ENCODE measurements at places on chromosomes 2 and 18.

DNA sequence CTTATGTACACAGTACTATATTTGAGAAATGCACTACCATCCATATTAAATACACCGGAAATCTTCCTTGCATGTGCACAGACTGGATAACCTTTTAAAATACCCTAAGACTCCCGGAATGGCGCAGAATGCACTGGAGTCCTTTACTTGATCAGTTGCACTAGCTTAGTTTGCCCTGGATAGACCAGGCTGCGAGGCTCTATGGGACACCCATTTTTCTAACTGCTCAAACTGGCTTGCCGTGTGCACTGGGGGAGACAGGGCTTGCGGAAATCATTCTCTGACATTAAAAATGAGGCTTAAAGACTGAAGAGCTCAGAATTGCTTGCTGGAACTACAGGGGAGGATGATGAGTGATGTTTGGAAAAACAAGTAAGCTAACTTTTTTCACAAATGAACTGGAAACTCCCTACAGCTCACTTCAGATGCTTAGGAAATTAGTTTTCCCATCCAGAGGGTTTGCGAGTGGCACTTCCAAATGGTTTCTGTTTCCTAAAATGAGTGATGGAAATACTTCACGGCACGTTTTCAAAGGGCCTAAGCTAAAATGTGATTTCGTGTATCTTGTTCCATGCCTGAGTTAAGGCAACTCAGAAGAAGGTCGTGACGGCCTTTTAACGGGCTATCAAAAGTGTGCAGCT, 2.7 kb downstream of the NCK2 start:
- no peak for DNase-seq

- no peak for DNase-seq
These were observed 100.1 kb downstream of the SLC25A12 start for GRCh38 chr2:171793691-171794678.

DNA sequence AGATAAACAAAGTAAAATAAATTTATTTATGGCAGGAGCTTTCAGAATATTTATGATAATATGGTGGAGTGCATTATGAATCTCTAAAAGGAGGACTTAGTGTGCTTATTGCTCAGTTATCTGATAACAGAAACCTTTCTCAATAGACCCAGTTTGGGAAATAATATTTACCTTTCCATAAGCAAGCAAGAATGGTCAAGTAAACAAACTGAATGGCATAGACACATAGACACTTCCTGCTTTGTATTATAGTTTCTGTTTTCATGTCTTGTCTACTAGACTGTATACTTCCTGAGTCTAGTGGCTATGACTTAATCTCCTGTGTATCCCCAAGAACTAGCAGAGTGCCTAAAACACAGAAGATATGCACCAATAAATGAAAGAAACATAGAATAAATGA, 87.8 kb downstream of the UPP2 start:
- DNase-seq: no peak

- DNase-seq: no peak
These were observed 1097.2 kb upstream of the CNTNAP5 start for GRCh38 chr2:122927710-122928557.

- DNase-seq: no peak
These were observed 23.5 kb upstream of the TMEM178A start for GRCh38 chr2:39642051-39642718.

GRCh38 chr2:184598316-184599053, at the start of gene ZNF804A:
ZNF804A (plus strand) TSS chr2:184598529; CDS start chr2:184598960, 431 bp downstream.
- DNase-seq: no peak

GRCh38 chr18:47724186-47724975, 206.1 kb downstream of the SMAD2 start:
- DNase-seq: no peak

DNA sequence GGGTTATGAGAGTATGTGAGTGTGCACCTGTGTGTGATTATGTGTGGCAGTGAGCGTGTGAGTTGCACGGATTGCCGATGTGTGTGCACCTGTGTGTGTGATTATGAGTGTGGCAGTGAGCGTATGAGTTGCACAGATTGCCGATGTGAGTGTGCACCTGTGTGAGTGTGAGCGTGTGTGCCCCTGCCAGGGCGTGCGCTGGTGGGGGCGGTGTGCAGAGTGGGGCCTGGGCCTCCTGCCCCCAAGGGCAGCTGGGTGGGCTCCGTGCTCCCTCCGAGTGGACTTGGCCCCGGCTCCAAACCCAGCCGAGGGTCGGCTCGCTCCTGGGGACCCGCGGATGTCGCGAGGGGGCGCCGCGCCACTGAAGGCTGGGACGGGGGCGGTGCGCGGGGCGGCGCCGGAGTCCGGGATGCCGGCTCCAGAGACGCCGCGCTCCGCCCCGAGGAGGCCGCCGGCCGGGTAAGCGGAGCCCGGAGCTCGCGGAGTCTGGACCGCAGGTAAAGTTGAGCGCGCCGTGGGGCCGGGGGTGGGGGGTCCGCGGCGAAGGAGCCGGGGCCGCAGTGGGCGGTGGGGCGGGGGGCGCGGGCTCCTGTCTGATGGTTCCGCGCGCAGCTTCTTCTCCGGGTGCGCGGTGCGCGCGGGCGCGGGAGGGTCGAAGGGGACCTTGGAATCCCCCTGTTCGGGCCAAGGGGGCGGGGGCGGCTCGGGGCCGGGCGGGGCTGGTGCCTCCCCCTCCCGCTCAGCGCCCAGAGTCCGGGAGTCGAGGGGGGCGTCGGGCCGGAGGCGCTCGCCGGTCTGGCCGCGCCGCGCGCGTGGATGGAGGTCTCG, at the start of gene KCNG2:
Gene KCNG2 (plus strand): TSS at position 421 of the 828 bp plus-strand sequence. CDS start 65,730 bp downstream, outside the sequence.
- DNase-seq: no peak

DNA sequence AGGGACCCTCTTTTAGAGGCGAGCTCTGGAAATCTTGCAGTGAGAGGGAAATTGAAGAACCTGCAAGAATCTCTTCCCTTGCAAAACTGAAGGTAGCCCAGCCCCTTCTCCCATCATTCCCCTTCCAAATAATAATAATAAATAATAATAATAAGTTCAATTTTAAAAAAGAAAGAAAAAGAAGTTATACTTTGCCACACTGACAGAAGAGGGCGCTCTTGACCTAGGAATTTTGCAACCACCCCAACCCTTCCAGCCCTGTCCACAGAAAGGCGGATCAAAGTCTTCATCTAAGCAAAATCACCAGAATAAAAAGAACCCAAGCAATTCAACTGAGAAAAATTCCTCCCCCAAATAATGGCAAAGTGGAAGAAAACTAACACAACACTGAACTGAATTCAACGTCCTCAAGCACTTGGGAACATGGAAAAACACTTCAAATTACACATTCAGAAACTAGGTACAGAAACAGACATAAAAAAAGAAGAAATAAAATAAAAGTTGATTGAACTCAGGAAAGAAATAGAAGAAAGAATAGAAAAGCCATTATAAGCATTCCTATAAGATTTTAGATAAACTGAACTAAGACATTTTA, 98.9 kb upstream of the GLS start:
- peak; percentile 3 for DNase-seq

DNA sequence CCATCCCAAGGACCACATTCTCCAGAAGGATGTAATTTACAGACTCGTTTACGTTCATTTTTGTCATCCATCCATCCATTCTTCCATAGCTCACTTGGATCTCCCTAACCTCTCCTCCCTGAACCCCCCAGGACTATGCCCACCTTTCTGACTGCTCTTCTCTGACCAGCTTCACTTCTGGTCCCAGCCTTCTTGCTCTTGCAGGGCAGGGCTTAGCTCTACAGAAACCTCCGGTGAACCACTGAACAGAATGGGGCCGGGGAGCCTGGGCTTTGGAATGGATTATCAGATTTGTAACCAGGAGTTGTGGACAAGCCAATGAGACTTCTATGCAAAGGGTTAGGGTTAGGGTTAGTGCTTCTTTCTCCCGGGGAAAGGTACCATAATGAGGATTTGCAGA, 95.0 kb downstream of the TGFA start:
- no peak for DNase-seq

GRCh38 chr18:5457462-5457957, 86.3 kb downstream of the EPB41L3 start:
- no peak for DNase-seq

DNA sequence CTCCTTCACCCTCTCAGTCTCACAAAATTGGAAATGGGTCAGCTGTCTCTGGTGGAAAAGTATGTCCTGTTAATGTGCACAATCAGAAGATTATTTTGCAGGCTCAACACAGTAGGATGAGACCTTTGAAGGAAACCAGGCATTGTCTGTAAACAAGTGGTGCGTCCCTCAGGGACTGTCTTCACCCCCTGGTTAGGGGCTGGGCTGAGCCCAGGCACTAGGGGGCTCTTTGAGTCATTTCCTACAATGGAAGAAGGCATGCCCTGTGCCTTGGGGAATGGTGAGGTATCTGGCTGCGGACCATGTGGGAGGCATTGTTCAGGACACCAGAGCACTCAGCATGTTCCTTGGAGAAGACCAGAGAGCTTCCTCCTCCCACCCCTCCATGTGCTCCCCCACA, 26.8 kb downstream of the PKDCC start:
- DNase-seq: no peak

- no peak for DNase-seq
These were observed 47.4 kb downstream of the CACNB4 start for GRCh38 chr2:152051436-152051835.

DNA sequence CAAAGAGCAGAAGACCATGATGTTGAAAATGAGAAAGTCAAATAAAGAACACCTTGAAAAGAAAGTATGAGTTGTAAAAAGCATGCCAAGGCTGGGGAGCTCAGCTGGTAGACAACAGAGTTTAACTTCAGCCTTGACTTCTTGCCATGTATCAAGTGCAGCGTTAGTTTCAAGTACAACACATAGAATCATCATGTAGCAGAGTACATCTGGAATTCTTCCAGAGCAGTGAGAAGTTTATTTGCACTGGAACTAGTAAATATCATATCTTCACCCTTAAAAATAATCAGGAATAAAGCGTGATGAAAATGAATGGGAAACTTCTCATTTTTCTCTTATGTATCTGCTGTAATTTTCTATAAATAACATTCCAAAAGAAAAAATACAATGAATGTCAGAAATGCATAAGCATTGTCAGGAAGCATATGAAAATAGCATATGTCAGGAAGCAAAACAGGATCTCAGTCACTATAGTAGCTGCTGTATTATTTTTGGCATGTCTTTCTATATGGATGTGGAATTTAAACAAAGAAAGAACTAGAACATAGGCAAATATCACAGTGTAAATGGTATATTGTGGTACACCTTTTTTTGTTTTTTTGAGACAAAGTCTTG, 10.1 kb upstream of the SULT1C4 start:
- no peak for DNase-seq

DNA sequence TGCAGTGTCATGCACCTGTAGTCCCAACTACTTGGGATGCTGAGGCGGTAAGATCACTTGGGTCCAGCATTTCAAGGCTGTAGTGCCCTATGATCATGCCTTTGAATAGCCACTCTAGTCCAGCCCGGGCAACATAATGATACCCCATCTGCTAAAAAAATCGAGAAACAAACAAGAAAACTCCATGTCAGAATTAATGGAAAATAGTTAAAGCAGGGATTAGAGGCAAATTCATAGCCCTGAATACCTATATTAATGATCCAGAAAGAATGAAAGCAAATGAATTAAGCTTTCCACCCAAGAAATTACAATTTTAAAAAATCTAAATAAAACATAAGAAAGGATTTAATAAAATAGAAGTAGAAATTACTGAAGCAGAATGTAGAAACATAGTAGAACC, 143.0 kb downstream of the MYO3B start:
- DNase-seq: no peak

DNA sequence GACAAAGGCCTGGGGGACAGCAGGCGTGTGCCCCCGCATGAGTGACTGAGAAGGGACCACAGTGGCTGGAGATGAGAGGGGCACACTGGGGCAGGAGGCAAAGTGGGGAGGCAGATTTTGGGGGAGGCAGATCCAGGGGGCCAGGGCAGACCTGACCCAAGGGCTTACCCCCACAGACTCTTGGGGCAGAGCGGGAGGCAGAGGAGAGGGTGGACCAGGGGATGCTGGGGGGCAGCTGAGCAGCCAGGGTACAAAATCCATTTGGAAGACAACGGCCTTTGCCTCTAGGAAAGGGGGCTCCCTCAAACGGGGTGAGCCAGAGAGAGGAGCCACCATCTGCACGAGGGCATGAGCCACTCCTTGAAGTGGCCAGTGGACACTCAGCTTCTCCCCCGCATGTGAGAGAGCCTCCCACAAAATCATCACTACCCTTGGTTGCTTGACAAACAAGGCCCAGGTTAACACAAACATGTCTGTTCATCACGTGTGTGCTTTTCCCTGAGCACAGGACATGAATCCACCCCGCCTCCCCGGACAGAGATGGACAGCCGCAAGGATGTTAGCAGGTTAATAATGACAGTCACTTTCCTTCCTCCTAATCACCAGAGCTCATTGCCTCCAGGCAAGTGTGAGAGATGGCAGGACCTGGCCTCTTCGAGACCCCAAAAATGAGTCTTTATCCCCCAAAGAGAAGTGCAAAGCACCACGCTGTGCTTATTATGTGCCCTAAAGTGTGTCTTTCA, 72.0 kb upstream of the RAB6C start:
- DNase-seq: no peak

DNA sequence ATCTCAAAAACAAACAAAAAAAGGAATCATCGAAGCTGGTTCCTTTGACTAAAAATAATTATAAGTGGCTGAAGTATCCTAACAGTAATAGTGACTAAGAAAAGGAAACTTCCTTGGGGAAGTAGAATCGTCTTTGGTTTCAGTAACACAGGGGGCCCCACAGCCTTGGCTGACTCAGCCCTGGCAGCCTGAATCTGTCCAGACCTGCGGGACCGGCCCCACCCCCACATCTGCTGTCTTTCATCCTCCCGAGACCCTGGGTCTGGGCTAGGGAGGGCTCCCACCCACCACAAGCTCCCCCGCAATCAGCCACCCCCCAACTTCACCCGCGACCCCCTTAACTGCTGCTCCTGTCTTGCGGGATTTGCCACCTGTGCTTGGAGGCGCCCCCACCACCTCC, 1452.6 kb upstream of the ACVR2A start:
- no peak for DNase-seq

- DNase-seq: no peak
These were observed 374.3 kb downstream of the SOCS6 start for GRCh38 chr18:70663141-70663540.

GRCh38 chr2:161146209-161146775, 13.9 kb upstream of the TANK start:
- no peak for DNase-seq

- DNase-seq: no peak
These were observed 163.0 kb downstream of the MREG start for GRCh38 chr2:215850380-215850779.

GRCh38 chr18:58562146-58562998, 66.5 kb downstream of the ALPK2 start:
- no peak for DNase-seq

GRCh38 chr18:77762642-77763041, 513.0 kb downstream of the GALR1 start:
- no peak for DNase-seq

GRCh38 chr18:67966224-67966623, 449.7 kb upstream of the DSEL start:
- DNase-seq: no peak

Data from NCI-H187 treated with DMSO at 0.1 percent for 48 hours (cell line).